CMK (cell line): ENCODE measurements at places on chromosomes 1 and 21.
A peak's percentile ranks its signal among the peaks of the same experiment; 100 is the strongest.

GRCh38 chr1:12053752-12054548 is 9.2 kb upstream of the TNFRSF8 start:
- DNase-seq = no peak

DNA sequence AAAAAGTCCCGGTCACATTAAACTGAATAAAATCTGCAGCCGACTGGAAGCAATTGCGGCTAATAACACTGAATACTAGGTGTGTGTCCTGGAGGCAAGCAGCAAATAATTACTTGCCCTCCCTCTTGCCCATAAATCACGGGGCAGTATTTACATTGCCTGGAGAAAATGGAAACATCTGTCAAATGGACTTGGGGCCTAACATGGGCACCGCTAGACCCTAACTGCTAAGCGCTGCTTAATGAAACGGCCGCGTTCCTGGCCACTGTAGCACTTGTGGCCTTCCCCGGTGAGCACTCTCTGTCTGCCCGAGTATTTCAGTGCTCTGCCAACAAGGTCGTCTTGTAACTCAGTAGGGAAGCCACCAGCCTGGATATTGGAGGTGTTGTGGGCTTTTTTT is 23.9 kb upstream of the KNCN start:
- DNase-seq = no peak

DNA sequence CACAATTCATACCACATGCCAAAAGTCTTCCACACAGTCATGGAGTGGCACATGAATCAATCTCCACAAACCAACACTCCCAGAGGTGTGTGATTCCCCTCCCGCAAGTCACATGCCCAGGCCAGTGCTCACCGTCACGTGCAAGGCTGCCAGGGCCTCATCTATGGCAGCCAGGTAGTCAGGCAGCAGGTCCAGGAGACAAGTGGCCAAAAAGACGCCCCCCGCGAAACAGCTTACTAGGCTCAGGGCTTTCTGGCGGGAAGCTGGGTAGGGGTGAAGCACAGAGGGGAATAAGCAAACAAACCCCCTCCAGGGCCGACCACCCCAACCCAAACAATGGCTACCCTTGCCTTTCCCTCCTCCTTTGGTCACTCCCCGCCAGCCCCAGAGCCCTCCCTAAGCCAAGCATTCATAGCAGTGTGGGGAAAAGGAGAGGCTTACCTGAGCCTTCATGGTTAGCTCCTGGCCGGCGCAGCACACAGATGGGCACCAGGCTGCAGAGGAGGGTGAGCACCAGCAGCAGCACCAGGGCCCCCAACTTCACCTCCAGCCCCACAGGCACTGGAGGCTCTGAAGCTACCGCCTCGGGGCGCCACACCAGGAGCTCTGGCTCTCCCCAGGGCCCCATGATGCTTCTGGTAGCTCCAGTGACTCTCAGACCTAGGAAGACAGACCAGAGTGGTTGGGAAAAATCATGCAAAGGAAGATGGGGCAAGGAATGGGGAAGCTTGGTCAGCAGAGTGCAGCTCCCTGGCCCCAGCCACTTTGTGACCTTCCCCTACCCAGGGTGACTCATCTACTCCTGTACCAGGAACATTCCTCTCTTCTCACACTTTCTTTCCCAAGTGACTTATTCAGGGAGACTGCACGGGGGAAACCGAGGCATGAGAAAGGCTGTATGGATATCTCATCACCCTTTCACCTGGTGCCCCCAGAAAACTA is 978 bp downstream of the SLC39A1 start:
- no peak for DNase-seq

GRCh38 chr1:87305151-87305550 is 23.5 kb upstream of the LMO4 start:
- DNase-seq = no peak

GRCh38 chr1:74570797-74571492 is 58.5 kb upstream of the LRRC53 start:
- no peak for DNase-seq

GRCh38 chr1:39700348-39700747 is 9.1 kb upstream of the HPCAL4 start:
- DNase-seq = no peak

DNA sequence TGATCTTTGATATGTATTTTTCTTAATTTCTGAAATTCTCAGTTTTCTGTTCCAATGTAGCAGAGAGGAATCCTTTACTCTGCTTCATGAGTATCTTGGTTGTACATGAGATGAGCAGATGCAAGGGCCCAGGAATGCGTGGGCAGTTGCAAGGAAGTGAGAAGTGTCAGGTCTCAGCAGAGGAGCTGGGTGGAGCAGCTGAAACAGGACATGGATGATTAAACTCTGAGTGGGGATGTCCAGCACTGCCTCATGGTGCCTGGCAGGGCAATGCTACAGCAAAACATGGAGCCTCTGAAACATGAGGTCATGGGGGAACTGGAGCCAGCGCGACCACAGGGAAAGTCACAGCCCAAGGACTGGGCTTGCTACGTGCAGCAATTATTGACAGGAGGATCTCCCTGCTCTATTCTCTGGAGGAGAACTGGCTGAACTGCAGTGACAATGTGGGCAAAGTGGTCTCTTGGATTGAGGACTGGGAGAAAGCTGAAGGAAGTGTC is 48.4 kb downstream of the COLGALT2 start:
- DNase-seq = no peak

- DNase-seq = no peak
Measured at GRCh38 chr1:43688594-43689000, 18.7 kb upstream of the ST3GAL3 start.

DNA sequence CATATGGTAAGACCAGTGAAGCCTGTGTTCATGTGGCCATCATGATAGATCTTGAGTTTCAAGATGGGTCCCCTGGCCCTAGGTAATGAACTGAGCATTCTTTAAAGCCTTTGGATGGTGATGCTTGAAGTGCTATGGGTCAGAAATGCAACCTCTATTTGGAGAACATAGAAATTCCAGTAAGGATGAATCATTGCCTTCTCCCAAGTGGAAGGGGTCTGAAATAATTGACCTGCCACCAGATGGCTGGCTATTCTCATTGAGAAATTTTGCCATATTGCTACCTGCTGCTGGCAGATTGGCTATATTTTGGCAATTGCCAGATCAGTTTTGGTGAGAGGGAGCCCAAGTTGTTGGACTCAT is 739 bp upstream of the IFI6 start:
- DNase-seq = no peak

DNA sequence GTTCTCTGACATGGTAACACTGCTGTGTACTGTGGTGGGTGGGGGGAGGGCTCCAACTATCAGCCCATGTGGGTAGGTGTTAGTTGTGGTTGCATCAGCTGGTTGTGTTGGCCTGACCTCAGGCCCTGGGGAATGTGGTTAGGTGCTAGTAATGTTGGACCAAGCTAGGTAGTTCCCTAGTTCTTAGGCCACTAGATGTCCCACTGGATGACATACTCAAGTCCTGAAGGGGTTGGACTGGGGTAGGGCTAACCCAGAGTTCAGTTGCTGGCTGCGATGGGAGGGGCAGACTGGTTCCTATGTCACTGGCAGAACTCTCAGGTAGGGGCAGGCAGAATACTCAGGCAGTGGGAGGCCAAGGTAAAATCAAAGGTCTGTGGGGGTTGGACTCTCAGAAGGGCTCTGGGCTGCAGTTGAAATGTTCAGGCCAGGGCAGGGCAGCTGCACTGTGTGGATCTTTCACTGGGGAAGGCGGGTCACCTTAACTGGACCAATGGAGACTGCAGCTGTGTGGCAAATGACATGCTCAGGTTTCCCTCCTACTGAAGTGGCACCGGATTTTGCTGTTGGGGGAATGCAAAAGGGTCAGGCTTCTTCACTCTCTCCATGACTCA is 870.7 kb downstream of the LRRIQ3 start:
- no peak for DNase-seq

- DNase-seq = no peak
Measured at GRCh38 chr1:1359664-1360468, 1.5 kb upstream of the MXRA8 start.

DNA sequence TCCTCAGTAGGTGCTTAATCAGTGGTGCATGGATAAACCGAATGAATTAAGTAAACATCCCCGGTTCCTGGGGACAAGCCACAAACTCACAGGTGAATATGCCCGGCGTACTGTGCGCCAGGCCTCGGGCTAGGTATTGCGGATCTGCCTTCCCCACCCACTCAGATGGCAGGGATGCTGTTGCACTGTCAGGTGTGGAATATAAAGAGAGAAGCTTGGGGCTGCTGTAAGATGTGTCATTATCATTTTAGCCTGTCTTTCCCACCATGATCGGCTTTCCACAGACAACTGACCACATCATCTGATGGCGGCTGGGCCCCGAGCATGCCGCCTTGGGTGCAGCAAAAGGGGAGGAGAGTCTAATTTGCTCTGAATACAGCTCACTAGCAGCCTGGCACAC is 45.4 kb upstream of the LRP8 start:
- no peak for DNase-seq

- no peak for DNase-seq
Measured at GRCh38 chr1:61119085-61119484, 36.7 kb downstream of the NFIA start.

DNA sequence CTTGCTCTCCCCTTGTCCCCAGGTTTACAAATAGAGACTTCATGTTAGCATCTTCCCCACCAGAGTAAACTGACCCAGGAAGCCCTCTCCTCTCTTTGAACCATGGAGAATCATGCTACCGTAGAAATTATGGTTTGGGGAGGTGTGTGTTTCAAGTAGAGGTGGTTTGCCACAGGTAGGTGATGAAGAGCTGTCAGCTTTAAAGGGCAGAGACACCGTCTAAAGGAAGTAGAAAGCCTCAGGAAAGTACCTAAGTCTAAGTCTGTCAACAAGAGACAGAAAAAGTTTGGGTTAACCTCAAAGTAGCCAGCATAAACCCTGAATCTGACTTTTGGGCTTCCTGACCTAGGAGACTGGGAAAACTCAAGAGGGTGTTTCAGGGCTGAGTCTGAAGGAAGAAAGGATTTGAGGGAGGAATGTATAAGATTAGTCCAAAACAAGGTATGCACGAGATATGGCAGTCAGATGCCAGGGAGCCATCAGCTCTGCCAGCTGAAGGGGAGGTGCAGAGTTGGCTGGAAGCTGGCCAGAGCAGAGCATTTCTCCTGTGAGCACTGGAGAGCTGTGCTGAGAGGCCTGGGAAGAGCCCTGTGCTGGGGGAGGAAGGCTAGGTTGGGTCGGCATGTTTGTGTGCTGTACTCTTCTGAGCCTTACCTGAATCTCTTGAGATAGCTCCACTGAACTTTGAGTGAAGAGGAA is 14.3 kb downstream of the ADAMTSL4 start:
- no peak for DNase-seq

- no peak for DNase-seq
Measured at GRCh38 chr1:177287270-177287669, 116.5 kb downstream of the BRINP2 start.

- DNase-seq = no peak
Measured at GRCh38 chr1:217228689-217229088, 402.2 kb downstream of the GPATCH2 start.

GRCh38 chr21:32203877-32204480 is 74.9 kb downstream of the MIS18A start:
- no peak for DNase-seq

DNA sequence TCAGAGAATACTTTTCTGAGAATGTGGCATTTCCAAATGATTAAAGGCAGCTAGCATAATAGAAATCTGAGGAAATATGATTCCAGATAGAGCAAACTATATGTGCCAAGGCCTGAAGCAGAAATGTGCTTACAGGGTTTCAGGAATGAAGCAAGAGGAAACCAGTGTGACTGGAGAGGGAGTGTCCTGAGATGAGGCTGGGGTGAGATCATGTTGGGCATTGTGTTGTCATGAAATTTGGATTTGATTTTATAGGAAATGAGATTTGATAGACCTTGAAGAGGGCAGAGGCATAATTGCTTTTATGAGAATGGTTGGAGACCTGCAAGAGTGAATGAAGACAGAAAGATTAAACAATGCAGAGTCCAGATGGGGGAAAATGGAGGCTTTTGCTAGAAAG is 338.1 kb upstream of the SNX7 start:
- DNase-seq = no peak

DNA sequence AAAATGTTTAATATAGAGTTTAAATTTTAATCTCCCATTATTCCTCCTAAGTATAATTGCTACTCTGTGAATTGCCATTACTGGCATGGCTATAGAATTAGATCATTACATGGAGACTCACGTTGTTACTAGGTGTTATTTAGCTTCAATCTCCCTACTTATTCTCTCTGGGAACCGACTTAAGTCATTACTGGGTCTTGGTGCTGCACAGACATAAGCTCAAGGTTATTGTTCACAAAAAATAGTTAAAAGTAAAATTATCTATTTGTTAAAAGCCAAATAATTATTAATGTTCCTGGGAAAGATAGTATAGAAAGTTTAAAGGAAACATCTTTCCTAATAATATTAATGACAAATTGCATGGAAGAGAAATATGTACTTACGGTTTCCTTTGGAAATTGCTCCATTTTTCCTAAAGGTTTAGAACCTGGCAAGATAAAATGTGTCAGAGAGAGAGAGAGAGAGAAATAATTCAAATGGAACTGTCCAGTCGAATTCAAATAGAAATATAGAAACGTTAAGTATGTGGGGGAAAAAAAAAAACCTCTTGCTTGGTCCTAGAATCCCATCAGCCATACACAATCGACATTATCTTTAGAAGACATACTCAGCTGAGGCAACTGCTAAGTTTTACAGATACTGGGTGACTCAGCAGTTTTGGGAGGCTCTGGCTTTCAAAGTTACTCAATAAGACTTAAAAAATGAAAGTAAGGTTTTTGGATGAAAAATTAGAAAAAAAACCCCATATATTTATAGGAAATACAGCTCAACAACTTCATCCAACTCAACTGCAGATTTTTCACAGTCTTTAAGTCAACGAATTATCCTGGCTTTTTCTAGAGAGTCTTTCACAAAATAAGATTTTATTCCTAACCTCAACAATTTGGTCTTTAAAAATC is at the start of gene SPTA1:
Gene SPTA1 (minus strand): TSS at position 605 of the 899 bp plus-strand sequence. CDS start 198 bp downstream, at position 407.
- DNase-seq = peak; percentile 52

DNA sequence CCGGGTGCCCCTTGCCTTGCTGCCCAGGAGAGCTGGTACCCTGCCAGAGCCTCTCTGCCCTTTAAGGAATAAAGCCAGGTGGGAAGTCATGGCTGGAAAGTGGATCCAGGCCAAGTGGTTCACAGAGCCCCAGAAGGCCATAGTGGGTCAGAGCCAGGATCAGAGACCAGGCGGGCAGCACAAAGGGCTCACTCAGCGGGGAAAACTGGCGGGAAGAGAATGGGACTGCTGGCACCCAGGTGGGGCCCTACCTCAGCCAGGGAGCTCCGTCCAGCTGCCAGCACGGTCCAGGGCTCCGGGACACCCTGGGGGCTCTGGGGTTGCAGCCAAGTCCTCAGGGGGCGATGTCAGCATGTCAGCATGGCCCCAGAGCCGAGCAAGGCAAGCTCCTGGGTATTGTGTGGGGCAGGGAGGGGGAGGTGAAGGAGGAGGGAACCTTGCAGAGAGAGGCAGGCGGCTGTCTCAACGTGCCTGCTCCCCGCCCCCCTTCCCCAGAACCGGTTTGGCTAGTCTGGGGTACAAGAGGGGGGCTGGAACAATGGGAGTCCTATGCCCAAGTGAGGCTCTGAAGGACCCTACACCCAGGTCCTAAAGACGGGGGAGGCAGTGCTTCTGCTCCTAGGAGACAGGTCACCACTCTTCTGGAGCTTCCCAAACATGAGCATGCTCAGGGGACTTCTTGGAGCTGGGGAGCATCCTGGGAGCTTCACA is at the start of gene ARHGEF19:
Gene ARHGEF19 (minus strand): TSS at position 402 of the 711 bp plus-strand sequence. CDS start 3,598 bp downstream, outside the sequence.
- DNase-seq = no peak

GRCh38 chr1:105072850-105073249 is 1323.2 kb downstream of the AMY1C start:
- DNase-seq = no peak

GRCh38 chr1:180211860-180212229 is 18.2 kb upstream of the LHX4 start:
- DNase-seq = no peak
